GM23248 (cell line): ENCODE measurements at places on chromosomes 1 and 21. TPM values are rescaled to one million over a fixed set of nuclear protein-coding genes. Genes with fewer than 3 reads are reported as not detected.

GRCh38 chr1:41122851-41123518 is 101.5 kb upstream of the SLFNL1 start:
- peak; percentile 95 for DNase-seq

CRP gene
- polyA plus RNA-seq = not detected in 2 replicates

GRCh38 chr21:25449950-25450349 is 157.3 kb downstream of the MRPL39 start:
- DNase-seq = no peak

DNA sequence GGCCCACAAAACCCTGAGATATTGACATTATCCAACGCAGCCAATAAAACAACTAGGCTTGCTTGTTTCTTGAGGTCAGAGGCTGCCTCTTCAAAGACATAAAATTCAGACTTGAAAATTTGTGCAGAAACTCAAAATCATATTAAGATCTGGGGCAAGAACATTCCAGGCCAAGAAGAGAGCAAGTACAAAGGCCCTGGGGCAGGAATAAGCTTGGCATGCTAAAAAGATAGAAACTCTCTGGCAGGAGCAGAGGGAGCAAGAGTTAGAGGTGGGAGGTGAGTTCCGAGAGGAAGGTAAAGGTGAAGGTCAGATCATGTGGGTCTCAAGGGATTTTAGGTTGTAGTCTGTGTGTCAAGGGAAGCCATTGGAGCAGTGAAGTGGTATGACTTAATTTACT is 8.8 kb upstream of the IGSF3 start:
- DNase-seq = no peak

DNA sequence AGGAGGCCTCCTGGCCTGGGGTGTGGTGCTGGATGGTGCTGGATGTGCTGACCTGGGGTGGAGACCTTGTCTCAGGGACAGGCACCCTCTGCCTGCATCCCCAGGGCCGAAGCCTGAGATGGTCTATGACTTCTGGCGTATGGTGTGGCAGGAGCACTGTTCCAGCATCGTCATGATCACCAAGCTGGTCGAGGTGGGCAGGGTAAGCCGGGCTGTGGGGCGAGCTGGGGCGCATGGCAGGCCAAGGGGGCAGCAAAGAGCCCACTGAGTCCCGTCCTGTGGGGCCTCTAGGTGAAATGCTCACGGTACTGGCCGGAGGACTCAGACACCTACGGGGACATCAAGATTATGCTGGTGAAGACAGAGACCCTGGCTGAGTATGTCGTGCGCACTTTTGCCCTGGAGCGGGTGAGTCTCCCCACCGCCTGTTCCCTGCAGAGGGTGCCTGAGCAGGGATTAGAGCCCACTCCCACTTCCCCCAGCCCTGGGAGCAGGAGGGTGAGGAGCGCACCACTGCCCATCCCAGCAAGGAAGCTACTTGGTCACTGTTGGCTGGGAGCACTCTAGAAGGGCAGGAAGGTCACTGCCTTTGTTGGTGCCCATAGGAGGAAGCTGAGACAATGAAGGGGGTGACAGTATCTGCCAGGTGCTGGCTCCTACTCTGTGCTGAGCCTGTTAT is 75.2 kb downstream of the PTPRU start:
- no peak for DNase-seq

GRCh38 chr1:104125970-104126369 is 376.3 kb downstream of the AMY1C start:
- no peak for DNase-seq

GRCh38 chr1:175072099-175072951 is 4.7 kb downstream of the TNN start:
- peak; percentile 81 for DNase-seq

SPRR1A gene
- not detected in 2 replicates for polyA plus RNA-seq

GRCh38 chr1:180503280-180503862 is 994 bp upstream of the ACBD6 start:
- DNase-seq = peak; percentile 54

DNA sequence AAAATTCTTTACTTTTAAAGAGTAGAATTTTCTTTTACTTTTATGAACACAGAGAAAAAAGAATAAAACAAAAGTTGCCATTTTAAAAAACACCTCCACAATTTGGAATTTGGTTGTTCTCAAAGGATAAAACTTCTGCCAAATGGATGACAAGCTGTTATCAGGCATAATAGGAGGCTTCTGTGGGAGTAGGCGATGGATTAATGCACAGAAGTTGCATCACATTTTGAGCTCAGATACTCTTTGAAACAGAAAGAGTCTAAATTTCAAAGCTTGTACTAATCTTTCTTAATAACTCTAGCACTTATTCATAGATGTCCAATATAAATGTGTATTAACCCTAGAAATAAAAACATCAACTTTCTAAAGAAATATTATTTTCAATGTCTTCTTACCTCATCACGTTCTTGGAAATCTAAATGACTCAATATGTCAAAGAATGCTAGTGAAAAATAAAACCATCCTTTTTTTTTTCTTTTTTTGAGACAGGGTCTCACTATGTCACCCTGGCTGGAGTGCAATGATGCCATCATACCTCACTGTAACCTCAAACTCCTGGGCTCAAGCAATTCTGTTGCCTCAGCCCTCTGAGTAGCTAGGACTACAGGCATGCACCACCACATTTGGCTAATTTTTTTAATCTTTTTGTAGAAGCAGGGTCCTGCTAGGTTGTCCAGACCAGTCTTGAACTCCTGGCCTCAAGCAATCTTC is 112.8 kb upstream of the USP25 start:
- DNase-seq = peak; percentile 60

GRCh38 chr1:62530516-62531154 is 66.7 kb upstream of the ANGPTL3 start:
- DNase-seq = no peak

GRCh38 chr1:8182034-8182761 is 135.7 kb upstream of the SLC45A1 start:
- DNase-seq = peak; percentile 51

DNA sequence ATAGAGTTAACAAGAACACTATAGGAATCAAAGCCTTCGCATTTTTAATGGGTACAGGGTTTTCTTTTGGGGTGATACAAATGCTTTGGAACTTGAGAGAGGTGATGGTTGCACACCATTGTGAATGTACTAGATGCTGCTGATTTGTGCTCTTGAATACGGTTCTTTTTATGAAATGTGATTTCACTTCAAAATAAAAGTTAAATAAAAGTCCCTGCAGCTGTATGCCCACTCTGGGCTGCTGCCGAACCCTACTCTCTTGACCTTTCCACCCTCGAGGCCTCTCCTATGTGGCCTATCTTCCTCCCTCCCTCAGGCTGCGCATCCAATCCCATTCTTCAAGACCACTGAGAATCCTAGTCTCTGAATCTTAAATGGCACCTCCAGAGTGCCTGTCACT is 168.5 kb upstream of the AJAP1 start:
- DNase-seq = no peak

DNA sequence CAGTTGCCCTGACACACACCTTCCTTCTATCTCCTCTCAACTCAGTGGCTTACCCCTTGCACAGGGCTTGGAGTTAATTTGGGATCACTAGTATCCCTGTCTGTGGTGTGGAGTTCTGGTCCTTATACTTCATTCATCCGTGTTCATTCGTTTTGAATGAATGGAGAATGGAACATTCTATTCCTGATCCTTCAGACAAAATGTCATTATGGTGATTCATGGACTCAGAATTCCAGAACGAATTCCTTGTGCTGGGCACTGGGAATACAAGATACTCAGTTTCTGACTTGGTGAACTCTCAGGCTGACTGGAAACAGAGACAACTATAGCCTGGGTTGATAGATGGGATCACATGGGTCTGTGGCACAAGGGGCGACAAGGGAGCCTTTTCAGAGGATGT is 49.9 kb upstream of the TRABD2B start:
- peak; percentile 15 for DNase-seq

GRCh38 chr1:154968731-154969130 is 1.8 kb downstream of the SHC1 start:
- no peak for DNase-seq

- no peak for DNase-seq
Measured at GRCh38 chr1:3516911-3517675, 62.6 kb downstream of the ARHGEF16 start.

- peak; percentile 97 for DNase-seq
Measured at GRCh38 chr1:116881879-116882520, 27.7 kb upstream of the PTGFRN start.

- DNase-seq = no peak
Measured at GRCh38 chr1:63325279-63325985, 3.1 kb downstream of the FOXD3 start.

- peak; percentile 5 for DNase-seq
Measured at GRCh38 chr1:227068883-227069282, 128.8 kb downstream of the COQ8A start.

KCNJ9 gene
- polyA plus RNA-seq = not detected in 2 replicates

DFFA gene
- polyA plus RNA-seq = 50.3 and 52.5 TPM in 2 replicates
